ENCODE measurements at places on chromosomes 1 and 21. TPM values are rescaled to one million over a fixed set of nuclear protein-coding genes. Genes with fewer than 3 reads are reported as not detected.
A peak's percentile ranks its signal among the peaks of the same experiment; 100 is the strongest.

Gene CRYAA
- total RNA-seq, result not detected

Gene AGO4
- total RNA-seq, result 8.8 TPM

DNA sequence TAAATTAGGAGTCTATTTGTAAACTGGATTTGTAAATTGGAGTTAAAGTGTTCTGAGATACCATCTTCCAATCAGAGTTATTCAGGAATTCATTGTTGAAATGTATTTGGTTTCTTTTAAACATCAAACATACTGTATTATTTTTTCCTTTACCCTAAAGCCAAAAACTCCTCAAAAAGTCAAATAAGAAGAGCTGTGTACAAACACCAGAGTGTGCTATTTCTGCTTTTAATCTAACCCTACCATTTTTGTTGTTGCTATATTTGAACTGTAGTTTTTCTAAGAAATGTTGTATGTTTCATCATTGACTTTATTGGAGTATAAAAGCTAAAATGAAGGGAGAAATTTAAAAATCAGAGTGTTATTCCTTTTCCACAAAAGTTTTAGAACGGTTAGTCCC lies 35.8 kb downstream of the SLC30A7 start:
- DNase-seq, result no peak
- no peaks in the 10 kb centered on the region for H3K27me3 ChIP-seq
- H3K4me3 ChIP-seq, result no peak overlapping the region
- H3K36me3 ChIP-seq, result no peaks in the 10 kb centered on the region
- no peak overlapping the region for H3K27ac ChIP-seq

- DNase-seq, result no peak
- no peaks in the 10 kb centered on the region for H3K4me1 ChIP-seq
- H3K27ac ChIP-seq, result peak overlapping the region; percentile 15
- no peaks in the 10 kb centered on the region for H3K36me3 ChIP-seq
These were observed 14.5 kb downstream of the SORT1 start for GRCh38 chr1:109383087-109383779.

Data from stomach (tissue), 19 donors.